ENCODE measurements at places on chromosomes 13 and 19.

- DNase-seq: no peak
Measured at GRCh38 chr13:82739881-82740280, 1142.4 kb downstream of the SLITRK1 start.

- DNase-seq: no peak
Measured at GRCh38 chr19:30920222-30920621, 429.0 kb downstream of the TSHZ3 start.

GRCh38 chr19:49637821-49638738 lies 1.9 kb downstream of the RRAS start:
- DNase-seq: no peak

DNA sequence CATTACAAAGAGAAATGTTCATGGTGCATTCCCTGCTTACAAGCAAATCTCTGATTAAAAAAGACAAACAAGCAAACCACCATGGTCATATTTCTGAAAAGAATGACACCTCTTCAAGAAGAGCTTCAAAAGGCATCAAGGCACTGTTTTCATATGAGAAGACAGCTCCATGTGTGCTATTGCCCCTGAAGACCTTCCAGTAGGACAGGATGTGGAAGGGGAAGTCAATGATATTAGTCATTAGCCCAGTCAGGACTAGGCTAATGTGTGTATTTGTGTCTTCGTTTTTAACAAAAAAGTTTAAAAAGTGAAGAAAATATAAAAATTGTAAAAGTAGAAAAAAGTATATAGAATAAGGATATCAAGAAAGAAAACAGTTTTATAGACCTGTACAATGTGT lies 534.7 kb upstream of the ARGLU1 start:
- DNase-seq: no peak

GRCh38 chr19:53507523-53508442 lies 30.2 kb upstream of the ZNF331 start:
- DNase-seq: no peak

All from activated naive CD4-positive, alpha-beta T cell (primary cell).